Transverse colon (tissue), 4 donors: ENCODE measurements at places on chromosomes 6 and 20. TPM values are rescaled to one million over a fixed set of nuclear protein-coding genes. Genes with fewer than 3 reads are reported as not detected.
A peak's percentile ranks its signal among the peaks of the same experiment; 100 is the strongest.

DNA sequence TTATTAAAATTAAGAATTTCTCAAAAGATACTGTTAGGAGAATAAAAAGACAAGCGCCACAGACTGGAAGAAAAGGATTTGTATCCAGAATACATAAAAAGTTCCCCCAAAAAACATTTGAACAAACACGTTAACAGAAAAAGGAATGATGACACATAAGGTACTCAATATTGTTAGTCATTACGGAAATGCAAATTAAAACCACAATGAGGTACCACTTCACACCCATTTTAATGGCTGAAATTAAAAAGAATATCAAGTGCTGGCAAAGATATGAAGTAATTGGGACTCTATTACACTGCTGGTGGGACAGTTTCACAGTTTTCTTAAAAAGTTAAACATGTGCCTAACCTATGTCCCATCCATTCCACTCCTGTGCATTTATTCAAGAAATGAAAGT is 51.4 kb downstream of the HECA start:
- no peak for DNase-seq

GRCh38 chr6:41022294-41022693 is 16.7 kb downstream of the UNC5CL start:
- no peak for DNase-seq

GRCh38 chr6:147022041-147022440 is 182.2 kb upstream of the STXBP5 start:
- no peak for DNase-seq

DNA sequence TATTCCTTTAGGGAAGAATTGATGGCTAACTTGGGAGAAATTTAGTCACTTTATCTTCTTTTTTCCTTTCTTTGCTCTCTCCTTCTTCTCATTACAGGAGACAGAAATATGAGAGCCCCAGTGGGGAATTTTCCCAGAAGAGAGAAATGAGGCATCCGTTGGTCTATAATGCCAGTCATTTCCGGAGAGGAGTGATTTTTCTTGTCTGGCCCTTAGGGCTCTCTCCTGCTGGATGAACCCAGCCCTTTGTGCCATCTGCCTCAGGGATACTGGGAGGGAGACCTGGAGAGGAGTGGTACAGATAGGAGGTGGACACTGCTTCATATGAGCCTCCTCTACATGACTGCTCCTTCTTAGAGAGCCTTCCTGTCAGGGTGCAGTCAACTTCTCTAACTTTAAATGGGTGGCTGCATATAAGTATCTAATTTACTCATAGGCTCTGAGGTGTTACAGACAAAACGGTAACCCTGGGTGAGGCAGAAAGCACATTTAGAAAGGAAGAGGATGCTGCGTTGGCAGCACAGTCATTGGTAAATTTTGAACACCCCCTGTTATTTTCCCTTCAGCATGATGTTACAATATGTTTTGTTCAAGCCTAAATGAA is 21.9 kb downstream of the RIMS1 start:
- DNase-seq: no peak

DNA sequence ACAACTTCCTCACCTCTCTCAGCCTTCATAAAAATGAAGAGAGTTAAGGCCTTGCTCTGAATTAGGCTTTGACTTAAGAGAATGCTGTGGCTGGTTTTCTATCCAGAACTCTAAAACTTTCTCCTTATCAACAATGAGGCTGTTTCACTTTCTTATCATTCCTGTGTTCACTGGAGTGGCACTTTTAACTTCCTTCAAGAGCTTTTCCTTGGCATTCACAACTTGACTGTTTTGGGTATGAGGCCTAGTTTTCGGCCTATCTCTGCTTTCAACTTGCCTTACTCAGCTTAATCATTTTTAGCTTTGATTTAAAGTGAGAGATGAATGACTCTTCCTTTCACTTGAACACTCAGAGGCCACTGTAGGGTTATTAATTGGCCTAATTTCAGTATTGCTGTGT is 4.3 kb upstream of the LOC128125822 start:
- DNase-seq: no peak

The TSPYL1 gene
- 40.4 TPM for total RNA-seq

The PRL gene
- not detected for total RNA-seq

- DNase-seq: no peak
Measured at GRCh38 chr20:540391-541201, 3.0 kb downstream of the CSNK2A1 start.

- no peak for DNase-seq
Measured at GRCh38 chr6:108581237-108581931, 20.7 kb downstream of the FOXO3 start.

DNA sequence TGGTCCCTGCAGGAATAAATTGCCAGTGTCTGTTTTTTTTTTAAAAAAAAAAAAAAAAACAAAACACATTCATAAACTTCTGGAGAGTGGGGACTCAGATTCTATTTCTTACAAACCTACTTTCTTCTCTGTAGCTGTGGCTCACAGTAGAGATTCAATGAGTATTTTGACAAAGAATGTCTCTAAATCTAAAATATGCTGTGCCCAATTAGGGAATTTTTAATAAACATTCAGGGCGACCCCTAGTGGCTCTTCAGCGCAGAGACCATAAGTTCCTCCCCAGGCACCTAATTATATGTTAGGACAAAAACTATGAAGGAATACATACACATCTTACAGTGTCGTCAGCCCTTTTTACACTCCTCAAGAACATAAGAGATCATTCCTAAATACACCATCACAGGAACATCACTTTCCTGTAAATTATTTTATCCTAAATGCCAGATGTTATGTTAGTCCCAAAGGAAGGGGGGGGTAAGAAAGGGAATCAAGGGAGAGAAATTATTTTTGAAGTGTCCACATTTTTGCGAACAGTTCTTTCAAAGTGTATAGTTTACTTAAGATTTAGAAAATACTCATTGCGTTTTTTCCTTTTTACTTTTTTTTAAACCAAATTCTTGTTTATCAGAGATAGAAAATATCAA is 21.8 kb upstream of the NAA20 start:
- DNase-seq: no peak

GRCh38 chr6:82217018-82217586 is 30.4 kb downstream of the IBTK start:
- no peak for DNase-seq

DNA sequence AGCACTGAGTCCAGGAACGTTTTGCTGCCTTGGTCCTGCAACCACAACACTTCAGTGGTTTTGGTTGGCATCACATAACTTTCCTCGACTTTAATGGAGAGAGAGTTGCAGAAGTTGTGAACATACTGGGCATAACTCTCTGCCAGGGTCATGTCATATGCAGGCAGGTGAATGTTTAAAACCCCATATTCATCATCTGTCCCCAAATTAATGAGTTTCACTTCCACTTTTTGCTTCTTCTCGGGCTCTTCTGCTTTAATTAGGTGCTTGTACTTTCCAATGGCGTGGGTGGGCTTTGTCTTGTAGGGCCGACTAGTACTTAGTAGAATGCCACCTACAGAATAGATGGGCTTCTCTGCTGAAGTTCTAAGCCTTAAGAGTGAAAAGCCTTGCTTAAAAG is 45.2 kb upstream of the TFAP2A start:
- no peak for DNase-seq

- no peak for DNase-seq
Measured at GRCh38 chr6:43990275-43990626, 137.0 kb downstream of the MRPL14 start.

DNA sequence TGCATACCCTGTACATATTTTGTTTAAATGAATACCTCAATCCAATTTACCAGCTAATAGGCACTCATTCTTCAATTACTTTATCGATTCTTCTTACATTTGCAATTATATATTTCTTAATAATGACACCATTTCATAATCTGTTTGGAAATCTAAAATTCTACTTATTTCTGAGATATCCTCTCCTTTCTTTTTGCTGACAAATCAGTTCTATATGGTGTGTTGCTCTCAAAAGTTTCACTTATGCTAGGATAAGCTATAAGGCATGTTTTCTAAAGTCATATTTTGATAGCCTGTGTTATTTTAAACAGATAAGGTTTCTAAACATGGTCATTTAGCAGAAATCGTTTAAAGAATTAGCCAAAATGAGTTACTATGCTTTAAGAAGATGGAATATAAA is 140.6 kb upstream of the GJE1 start:
- no peak for DNase-seq

- no peak for DNase-seq
Measured at GRCh38 chr6:136189104-136189503, 61.0 kb downstream of the MTFR2 start.

The RFX6 gene
- 3.8 TPM for total RNA-seq

- DNase-seq: no peak
Measured at GRCh38 chr6:64006246-64006645, 370.6 kb downstream of the PHF3 start.

- peak; percentile 62 for DNase-seq
Measured at GRCh38 chr6:158060455-158061360, 79.0 kb downstream of the SYNJ2 start.

GRCh38 chr20:2742431-2742830 is 49.9 kb downstream of the EBF4 start:
- no peak for DNase-seq

The TCF15 gene
- total RNA-seq: not detected

- DNase-seq: no peak
Measured at GRCh38 chr20:40636486-40636885, 52.5 kb downstream of the MAFB start.

GRCh38 chr6:33926451-33926850 is 122.6 kb upstream of the MLN start:
- DNase-seq: no peak

- DNase-seq: no peak
Measured at GRCh38 chr6:4856785-4857184, 80.6 kb downstream of the CDYL start.

The TFAP2D gene
- total RNA-seq: not detected

DNA sequence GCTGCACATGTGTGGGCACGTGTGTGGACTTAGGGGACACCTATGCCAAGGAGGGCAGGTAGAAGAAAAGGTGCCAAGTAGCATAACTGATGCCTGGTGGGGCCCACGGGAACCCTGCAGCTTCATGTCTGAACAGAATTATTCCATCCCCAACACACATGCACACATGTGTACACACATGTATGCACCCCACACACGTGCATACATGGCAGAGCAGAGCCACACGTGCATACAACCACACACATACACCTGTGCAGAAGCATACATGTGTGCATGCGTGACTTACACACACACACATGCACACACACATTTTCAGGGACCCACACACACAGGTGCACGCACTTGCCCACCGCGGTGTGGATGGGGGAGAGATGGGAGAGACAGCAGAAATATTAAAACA is 51.7 kb upstream of the CHRNA4 start:
- no peak for DNase-seq

DNA sequence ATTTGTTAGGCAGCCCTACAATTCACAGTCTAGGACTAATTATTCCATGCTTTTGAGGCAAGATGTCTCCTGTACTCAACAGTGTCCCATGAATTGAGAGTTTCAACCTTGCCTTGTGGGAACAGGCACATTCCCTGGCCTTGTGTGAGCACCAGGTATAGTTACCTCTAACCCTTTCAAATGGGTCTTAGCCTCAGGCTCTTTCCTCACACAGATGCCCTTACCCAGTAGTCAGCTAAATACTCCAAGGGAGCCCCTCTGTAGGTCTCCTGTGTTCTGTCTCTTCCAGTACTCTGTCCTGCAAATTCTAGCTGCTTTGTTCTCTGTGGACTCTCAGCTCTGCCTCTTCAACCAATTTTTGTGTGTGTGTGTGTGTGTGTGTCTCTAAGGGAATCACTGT is 135.3 kb downstream of the ZFAND3 start:
- DNase-seq: no peak

The PTCHD4 gene
- total RNA-seq: 0.27 TPM

DNA sequence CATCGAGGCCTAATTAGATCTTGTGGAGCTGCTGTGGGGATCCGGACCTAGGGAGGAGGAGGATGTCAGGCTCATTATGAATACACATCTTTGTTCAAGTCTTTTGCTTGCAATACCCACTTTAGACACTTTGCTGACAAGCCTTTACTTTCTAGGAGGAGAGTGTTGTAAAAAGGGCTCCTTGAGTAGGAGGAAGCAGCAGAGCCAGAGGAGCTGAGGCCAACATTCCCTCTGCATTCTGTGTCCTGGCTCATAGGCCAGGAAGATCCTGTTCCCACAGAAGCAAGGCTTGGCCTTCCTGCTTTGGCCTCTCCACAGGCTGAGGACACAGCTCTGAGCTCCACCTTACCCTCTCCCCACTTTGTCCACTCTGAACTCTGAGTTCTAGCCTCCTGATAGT is 67.1 kb downstream of the TPD52L1 start:
- peak; percentile 15 for DNase-seq

The SLC39A7 gene
- total RNA-seq: 76.9 TPM

- peak; percentile 77 for DNase-seq
Measured at GRCh38 chr20:50126662-50127061, 13.7 kb upstream of the UBE2V1 start.

The RBBP9 gene
- total RNA-seq: 0.40 TPM

The PTCRA gene
- not detected for total RNA-seq

- peak; percentile 68 for DNase-seq
Measured at GRCh38 chr20:64077876-64078551, 1.3 kb downstream of the RGS19 start.

The C20orf96 gene
- 3.0 TPM for total RNA-seq

- DNase-seq: no peak
Measured at GRCh38 chr6:25132934-25133333, 146.2 kb upstream of the CARMIL1 start.

GRCh38 chr6:25987845-25988244 is 25.2 kb downstream of the TRIM38 start:
- DNase-seq: no peak

DNA sequence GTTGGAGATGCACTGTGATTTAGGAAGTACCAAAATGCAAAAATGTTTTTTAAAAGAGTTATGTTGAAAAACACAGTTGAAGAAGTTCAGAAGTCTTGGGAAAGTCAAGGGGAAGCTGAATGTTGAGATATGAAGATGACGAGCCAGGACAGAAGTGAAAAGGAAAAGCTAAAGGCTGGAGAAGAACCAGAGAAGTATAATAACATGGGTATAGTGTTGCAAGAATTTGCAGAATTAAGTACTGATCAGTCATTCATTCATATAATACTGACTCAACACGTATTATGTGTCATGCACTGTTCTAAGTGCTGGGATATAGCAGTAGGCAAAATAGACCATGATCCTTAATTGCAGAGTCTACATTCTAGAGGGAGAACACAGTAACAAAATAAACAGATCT is 432.8 kb downstream of the CDC5L start:
- DNase-seq: no peak

DNA sequence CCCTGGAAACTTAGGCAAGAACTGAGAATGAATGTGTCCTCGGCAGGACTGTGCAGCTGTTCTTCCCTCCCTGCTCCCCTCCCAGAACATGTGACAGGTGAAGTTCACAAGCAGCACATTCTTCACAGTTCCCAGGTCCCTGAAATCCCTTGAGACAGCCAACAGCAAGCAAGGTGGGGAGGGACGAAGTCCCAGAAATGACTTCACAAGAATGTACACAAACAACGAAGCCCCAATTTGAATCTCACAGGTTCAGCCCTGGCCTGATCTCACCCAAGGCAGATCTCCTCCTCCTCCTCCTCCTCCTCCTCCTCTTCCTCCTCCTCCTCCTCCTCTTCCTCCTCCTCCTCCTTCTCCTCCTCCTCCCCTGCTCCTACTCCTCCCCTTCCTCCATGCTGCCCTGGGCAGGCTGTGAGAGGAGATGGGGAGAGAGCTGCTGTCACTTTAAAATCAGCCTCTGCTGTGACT is 32.4 kb downstream of the WRNIP1 start:
- DNase-seq: no peak
